ENCODE measurements at places on chromosomes 3 and 15.

- DNase-seq, result no peak
Observed at GRCh38 chr3:137647179-137647578, 116.9 kb upstream of the SOX14 start.

GRCh38 chr3:38730281-38730680, 80.8 kb upstream of the SCN5A start:
- DNase-seq, result no peak

DNA sequence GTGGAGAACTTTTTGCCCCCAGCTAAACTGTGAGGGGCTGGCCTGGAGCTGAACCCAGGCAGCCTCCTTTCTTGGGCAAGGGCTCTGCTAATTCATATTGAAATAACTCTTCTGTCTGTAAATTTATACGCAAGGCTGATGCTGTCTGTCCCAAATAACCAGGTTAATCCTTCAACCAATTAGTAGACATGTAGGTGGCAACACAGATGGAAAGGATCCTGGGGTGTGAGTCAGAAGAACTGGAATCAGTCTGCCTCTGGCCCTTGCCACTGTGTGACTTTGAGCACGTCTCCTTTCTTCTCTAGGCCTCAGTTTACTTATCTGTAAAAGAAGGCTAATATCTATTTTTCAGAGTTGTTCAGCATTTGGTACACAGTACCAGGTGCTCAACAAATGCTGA, 48.3 kb upstream of the IREB2 start:
- DNase-seq, result no peak

GRCh38 chr3:171353423-171353822, 106.8 kb downstream of the TNIK start:
- DNase-seq, result no peak

GRCh38 chr3:16146015-16146730, 28.3 kb upstream of the GALNT15 start:
- no peak for DNase-seq

DNA sequence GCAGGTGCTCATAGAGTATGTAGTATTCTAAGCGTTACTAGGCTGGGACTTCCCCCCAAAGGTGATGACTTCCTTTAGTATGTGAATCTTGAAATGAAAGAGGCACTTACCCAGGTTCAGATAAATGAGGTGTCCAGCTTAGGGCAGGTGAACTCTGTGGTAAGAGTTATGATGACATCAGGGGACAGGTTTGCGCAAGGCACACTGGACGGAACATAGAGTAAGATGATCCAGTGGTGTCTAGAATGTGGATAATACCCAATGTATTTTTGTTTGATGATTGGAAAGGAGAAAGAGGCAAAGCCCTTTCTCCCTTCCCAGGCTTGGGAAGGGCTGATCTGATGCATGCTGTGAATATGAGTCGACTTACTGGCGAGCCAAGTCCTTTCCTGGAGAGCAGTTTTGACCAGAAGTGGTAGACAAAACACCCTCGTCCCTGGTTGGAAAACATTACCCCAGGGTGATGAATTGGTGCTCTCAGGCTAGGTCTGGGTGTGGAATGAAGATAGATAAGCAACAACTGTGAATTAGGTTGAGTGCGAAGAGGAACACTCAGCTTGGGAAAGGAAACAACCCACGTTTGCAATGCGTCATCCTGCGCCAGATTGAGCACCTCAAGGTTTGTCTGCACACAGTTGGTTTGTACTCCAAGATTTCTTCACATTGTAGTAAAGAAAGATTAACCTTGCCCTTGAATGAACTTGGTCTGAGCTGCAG, 124.2 kb downstream of the GHSR start:
- no peak for DNase-seq

DNA sequence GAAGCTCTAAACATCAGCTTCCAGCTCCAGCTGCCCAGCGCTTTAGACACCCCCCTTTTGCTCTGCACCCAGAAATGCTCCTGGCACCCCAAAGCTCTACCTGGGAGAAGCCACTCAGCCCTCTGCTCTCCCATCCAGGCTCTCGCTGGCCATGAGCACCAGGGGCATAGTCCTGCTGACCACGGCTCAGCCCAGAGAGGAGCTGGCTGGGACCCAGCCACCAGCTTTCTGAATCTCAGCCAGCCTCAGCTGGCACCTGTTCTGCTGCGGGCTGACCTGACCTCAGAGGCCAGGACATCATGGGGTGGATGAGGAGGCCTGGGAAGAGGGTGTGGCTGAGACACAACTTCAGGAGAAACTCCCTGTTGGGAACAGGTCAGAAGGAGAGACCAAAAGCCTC, 8.6 kb downstream of the NTRK3 start:
- no peak for DNase-seq

DNA sequence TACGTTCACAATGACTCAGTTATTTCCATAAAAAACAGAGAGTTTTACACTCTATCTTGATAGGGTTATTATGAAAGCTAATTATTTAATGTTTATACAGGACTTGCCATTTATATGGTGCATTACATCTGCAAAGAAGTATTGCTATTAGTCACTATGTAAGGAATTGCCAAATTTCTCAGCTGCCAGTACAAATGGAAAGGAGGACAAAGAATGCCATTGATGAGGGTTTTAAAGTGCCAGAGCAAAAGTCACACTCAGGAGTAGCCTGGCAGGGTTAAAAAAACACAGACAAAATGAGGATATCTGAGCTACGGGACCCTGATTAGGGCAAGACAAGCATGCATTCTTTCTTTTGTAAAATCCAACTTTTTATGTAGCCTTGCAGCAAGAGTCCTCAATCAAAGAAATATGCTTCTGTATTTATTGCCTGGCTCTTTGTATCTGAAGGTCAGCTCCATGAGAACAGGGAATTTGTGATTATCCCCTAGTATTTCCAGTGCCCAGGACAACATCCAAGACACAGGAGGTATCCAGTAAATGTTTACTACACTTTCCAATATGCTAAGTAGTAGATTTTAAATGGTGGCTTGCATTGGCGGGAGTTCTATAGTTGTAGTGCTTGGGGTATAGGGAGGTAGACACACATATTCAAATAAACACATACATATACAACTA, 1013.6 kb downstream of the ROBO1 start:
- DNase-seq, result no peak

GRCh38 chr15:39479911-39480310, 101.0 kb upstream of the THBS1 start:
- no peak for DNase-seq

DNA sequence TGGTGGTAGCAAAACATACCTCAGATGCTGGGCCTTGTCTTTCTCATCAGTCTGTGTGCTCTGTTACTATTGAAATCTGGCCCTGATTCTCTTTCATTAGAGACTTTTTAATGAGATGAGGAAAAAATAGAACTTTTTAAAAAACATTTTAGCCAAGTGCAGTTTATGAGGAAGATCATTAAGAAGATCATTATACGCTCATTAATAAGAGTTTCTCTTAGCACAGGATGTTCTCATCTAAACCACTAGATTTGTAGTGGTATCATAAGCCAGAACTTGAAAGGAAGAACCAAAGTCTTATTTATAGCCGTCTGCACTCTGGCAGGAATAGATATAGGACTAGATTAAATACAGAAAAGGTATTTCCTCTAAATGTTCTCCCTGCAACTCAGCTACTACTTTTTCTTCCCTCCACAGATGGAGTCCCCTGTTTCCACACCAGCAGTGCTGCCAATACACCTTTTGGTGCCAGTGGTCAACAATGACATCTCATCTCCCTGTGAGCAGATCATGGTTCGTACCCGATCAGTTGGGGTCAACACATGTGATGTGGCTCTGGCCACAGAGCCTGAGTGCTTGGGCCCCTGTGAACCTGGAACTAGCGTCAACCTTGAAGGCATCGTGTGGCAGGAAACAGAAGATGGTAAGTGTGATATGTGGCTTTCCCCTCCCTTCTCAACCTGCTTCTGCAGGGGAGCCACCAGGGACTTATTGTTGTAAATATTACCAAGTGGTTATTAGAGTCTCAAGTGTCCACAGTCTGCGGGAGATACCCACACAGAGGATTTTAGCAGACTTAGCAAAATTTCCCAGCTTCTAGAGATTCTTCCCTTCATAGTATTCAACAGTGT, 152.8 kb downstream of the RBPMS2 start:
- DNase-seq, result no peak

DNA sequence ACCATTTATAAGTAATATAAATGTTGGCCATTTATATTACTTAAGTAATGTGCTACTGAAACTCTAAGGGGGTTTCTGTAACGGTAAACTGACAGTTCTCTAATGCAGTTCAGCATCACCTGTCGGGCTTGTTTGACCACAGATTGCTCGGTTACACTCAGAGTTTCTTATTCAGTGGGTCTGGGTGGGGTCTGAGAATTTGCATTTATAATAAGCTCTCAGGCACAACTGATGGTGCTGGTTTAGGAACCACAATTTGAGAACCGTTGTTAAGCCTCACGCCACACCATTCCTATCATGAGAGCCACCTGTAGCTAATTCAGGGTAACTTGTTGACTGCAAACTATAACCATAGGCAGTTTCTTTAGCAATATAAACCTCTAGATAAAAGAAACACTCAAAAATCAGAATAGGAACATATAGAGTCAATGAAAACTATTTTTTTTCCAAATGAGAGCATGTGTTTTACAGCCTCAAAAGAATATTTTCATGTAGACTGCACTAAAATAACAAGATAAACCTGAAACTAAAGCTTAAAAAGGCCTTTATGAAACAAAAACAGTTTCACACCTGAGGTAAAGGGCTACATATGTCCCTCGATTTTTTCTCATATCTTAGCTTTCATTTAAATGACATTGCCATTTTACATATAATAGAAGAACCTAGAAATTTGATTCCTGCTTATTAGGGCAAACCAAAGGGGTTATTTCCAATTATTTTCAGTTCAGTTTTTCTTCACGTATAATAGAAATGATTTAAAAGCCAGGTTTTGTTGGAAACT, 604.8 kb downstream of the UNC13C start:
- DNase-seq, result no peak
